ENCODE measurements at places on chromosomes 1 and 21.
A peak's percentile ranks its signal among the peaks of the same experiment; 100 is the strongest.

DNA sequence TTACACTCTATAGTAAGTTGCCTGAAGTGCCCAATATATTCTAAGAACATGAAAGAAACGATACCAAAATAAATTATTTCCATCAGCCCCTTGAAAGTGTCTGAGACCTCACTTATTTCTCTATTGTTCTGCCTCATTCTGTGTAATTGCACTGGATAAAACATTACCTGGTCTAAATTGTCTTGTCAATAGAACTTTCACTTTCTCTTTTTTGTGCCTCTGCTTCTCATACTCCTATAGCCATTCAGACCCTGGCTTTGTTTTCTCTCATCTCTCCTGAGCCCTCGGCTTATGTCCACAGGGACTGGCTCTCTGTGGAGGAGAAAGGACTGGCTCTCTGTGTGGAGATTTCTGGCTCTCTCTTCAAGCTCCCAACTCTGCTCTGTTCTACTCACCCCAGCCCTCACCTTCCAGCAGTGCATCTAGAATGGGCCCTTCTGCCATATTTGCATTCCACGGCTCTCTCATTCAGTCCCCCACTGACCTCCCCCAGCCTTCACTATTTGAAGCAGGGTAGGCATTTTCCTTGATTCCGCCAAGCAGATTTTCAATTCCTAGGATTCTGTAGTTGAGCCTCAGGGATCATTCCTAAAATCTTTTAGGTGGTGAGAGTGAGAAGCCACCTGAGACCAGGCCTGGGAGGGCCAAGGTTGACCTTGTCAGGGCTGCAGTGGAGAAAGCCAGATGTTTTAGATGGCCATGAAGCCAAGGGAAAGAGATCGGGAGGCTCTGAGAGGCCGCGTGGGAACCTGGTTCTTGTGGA is 15.9 kb upstream of the GALNT2 start:
- DNase-seq: no peak

DNA sequence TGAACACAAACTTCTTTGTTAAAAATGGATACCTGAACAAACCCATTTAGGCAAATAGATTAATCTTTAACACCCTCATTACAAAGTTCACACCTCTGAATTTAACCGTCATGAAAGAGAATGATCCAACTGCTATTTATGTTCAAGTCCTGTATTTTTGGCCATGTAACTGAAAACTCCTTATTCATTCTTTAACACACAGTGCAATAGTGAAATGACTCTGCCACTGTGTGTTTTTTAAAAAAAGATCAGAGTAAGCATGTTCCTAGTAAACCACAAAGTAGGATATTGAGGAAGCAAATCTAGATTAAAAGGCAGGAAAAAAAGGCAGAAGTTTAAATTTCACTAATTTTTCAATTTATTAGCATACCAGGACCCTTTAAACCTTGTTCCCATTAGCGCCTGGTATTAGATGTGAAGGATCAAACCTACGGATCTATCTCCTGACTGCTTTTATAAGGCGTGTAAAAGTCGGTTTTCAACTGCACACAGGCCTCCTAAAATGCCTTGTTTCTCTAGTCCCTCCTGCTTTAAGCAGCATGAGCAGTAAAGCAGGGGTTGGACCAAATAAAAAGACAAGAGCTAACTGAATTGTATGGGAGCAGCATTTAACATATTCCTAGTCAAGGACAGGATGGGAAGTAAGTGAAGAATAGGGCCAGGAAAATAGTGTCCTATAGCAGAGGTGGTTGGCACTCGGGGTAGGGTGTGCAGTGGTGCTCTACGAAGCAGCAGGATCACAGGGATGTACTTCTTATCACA is 33.4 kb downstream of the NUCKS1 start:
- DNase-seq: no peak

DNA sequence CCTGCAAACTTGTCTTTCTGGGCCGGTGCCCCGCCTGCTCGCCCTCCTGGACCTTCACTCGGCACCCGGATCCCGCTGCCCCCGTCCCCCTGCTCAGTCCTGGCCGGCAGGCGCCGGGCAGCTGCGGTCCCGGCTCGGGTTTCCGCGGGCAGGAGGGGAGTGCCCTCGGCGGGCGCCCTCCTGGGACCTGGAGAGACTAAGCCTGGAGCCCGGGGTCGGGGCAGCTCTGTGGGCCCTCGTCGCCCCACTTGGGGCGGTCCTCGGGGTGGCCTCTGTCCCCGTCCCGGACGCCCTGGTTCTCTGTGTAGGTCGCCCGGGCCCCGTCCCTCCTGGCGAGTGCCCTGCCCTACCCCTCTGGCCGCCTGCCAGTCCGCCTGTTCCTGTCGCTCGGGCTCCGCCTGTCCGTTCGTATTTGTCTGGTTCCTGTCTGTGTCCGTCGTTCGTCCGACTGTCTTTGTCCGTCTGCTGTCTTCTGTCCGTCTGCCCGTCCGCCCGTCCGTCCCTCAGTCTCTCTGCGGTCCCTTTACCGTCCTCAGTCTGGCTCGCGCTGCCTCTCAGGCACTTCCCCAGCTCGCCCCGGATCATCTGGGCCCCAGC is 490 bp downstream of the SERINC2 start:
- no peak for DNase-seq

DNA sequence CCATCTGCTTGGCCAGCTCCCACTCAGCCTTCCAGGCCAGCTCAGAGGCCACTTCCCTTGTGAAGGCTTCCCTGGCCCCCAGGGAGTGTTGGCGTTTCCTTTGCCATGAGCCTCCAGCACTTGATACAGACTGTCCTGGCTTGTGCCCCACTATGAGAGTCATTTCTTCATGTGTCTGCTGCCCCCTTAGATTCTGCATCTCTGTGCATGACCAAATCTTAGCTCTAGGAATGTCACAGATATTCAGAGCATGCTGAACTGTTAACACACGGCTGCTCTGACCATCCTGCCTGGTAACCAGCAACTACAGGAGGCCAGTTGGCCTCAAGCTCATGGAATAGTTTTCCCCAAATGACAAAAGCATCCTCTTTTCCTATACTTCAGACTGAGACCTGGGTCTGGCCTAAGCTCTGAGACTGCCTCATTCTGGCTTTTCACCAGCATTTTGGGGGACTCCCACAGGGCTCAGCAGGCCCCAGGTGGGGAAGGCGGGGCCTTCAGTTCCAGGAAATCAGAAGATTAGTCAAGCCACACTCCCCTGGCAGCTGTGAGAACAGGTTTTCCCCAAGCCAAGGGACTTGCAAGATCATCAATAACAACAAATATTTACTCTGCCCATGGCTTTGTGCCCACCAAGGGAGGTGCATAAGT is 182.6 kb upstream of the EDN2 start:
- peak; percentile 63 for DNase-seq

GRCh38 chr1:234656944-234657654 is 47.1 kb upstream of the IRF2BP2 start:
- DNase-seq: no peak

GRCh38 chr1:207259391-207259790 is 62.1 kb upstream of the CD55 start:
- DNase-seq: no peak

GRCh38 chr1:213416461-213417224 is 365.6 kb downstream of the RPS6KC1 start:
- DNase-seq: no peak

GRCh38 chr1:210394281-210394821 is 65.6 kb downstream of the HHAT start:
- DNase-seq: peak; percentile 52

- DNase-seq: no peak
Observed at GRCh38 chr1:196180847-196181593, 427.2 kb downstream of the KCNT2 start.

DNA sequence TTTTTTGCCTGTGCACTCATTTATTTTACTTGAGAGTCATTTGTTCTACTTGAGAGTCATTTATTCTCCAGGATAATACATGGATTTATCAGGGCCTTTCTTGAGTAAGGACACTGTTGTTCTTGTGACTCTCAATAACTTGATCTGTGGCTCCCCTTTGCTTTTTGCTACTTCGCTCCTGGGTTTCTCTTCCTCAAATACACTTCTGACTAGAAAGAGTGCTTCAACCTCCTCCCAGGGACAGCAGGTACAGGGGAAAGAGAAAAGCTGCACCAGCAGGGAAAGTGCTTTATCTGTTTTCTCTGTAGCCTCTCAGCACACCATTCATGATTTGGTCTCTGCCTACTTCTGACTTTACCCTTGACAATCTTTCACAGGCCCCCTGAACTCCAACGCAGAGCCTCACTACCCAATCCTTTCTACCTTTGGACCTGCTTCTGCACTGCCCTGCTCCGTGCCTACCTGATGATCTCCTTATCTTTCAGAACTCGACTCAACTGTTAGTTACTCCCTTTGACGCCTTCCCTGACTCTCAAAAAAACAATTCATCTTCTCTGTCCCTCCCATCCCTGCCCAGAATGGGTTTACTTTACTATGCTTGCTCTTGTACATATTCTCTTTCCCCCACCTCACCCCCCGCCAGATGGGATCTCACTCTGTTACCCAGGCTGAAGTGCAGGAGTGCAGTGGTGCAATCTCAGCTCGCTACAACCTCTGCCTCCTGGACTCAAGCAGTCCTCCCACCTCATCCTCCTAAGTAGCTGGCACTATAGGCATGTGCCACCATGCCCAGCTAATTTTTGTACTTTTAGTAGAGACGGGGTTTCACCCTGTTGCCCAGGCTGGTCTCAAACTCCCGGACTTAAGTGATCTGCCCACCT is 15.6 kb upstream of the PIGM start:
- no peak for DNase-seq

- DNase-seq: no peak
Observed at GRCh38 chr1:6351480-6352137, 42.0 kb downstream of the ACOT7 start.

GRCh38 chr1:156392452-156392853 is 23.4 kb downstream of the RHBG start:
- DNase-seq: no peak

GRCh38 chr1:115839679-115840237 is 1.2 kb downstream of the NHLH2 start:
- no peak for DNase-seq

GRCh38 chr1:183205196-183205781 is 19.2 kb downstream of the LAMC2 start:
- DNase-seq: no peak

GRCh38 chr1:152946248-152946647 is 758 bp upstream of the SPRR5 start:
- DNase-seq: no peak

DNA sequence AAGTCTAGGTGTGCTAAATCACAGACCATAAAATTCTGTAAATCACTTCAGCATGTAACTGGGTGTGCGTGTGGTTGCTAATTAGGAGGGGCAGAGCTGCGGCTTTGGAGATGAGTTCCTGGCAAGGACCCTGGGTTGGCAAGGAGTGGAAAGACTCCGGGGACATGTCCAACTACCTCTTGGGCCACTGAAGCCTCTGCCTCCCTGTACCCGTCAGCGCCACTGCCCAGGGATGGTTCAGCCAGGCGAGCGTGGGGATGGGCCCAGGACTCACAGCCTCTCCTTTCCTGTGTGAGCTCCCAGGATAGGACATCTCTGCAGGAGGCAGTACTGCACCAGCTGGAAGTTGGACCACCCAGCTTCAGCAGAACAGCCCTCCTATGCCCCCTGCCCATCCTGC is 386.4 kb upstream of the VAMP3 start:
- DNase-seq: no peak

DNA sequence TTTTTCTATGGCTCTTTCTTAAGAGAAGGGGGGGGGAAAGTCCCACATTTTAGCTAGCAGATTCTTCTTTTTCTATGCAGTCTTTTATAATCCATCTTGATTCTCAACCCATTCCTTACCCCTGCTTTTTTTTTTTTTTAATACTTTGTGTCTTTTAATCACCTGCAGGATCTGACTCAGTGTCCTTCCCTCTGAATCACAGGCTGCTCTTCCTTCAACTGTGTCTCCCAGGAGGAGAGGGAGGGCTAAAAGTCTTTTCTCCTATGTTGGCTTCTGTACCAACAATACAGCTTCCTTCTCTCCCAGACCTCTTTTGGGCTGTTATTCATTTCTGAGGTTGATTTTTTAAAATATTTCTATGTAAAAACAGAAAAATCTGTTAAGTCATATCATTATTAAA is 686.2 kb downstream of the ADGRL2 start:
- no peak for DNase-seq

DNA sequence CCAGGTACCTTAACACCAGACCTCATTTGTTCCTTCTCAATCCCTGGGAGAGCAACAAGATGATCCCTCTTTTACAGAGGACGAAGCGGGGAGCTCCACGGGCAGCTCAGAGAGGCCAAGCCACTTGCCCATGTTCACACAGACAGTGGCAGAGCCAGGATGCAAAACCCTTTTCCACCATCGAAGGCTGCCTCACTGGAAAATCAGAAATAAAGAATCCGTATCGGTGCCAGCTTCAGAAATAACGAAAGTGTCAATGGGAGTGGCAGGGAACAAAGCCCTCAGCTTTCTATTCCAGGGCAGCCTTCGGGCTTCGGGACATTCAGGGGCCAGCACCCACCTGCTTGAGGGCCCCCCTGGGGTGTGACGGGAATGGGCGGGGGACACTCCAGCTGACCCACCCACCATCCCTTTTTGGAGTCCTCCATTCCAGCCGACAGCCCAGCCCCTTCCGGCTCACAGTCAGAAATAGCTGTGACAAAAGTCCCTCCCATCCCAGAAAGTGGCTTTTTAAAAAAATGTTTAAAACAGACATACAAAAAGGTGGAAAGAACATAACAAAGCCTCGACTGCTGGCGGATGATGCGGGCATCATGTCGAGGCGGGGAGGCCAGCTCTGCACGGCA is 6.0 kb downstream of the IFFO2 start:
- no peak for DNase-seq

DNA sequence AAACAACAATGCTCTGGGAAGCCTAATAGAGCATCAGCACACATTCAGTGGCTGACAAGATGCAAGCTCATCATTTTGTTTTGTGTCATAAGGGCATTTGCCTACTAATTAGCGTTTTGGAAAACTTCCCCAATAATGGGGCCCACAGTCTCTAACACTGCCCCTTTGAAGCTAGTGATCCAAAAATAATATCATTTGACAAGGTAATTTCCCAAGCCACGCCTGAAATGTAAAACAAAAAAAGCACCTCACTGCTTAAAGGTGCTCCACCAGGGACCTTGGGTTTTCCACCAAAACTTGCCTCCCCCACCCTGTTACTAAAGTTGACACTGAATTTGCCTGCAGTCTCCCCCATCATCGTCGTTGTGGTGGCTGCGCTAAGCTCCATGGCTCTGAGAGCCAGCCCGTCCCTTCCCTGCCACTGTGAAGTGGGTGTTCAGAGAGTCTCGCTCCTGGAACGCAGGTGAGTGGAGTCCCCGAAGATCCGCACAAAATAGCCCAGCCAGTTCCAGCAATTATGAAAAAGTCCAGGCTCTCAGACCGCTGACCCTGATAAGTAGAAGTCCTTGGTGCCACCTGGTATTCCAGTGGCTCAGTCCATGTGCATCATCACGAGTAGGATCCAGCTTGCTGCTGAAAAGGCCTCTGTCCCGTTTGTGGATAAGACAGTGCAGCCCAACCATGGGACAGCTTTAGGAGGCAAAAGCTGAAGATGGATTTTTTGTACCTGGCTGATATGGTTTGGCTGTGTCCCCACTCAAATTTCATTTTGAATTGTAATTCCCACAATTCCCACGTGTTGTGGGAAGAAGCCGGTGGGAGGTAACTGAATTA is 52.2 kb downstream of the RAB3GAP2 start:
- DNase-seq: no peak

DNA sequence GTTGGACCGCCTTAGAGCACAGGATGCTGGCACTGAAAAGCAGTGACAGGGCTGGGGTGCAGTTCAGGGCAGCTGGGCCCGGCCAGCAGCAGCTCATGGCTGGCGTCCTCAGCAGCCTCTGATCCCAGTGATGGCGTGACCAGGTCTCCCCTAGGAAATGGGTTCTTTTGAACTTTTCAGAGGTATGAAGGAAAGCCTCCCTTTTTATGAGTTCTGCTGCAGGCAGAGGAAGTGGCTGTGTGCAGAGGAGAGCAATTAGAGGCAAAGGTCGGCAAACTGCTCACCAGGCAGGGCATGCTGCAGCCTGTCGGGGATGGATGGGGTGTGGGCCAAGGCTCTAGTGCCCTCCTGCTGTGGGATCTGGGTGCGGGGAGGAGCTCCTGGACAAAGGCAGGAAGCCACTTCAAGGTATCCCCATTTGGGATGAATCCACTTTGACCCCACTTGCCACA is 45.6 kb upstream of the RAB4A start:
- DNase-seq: no peak
